ENCODE measurements at places on chromosomes 1 and 21. TPM values are rescaled to one million over a fixed set of nuclear protein-coding genes. Genes with fewer than 3 reads are reported as not detected.

The TRNP1 gene
- 171 TPM for total RNA-seq

The C1orf232 gene
- not detected for total RNA-seq

The RTCA gene
- total RNA-seq: 23.4 TPM

The KCNN3 gene
- 0.01 TPM for total RNA-seq

The HLX gene
- 6.2 TPM for total RNA-seq

The RHOU gene
- 4.3 TPM for total RNA-seq

The GUCA2B gene
- total RNA-seq: not detected

The PTTG1IP gene
- 89.0 TPM for total RNA-seq

The PPM1J gene
- total RNA-seq: 1.3 TPM

The RGS8 gene
- total RNA-seq: not detected

The GIPC2 gene
- not detected for total RNA-seq

The TEDDM1 gene
- total RNA-seq: not detected

Measured in A549 treated with ZK216348 at 1 μM for 4 hours (cell line).